Parietal lobe (tissue), 2 donors: ENCODE measurements at places on chromosomes 16 and 17. TPM values are rescaled to one million over a fixed set of nuclear protein-coding genes. Genes with fewer than 3 reads are reported as not detected.

ENO3 gene
- 1.6 TPM for total RNA-seq

ANKRD40CL gene
- total RNA-seq, result not detected

NAGS gene
- not detected for total RNA-seq

SNX20 gene
- not detected for total RNA-seq

TP53TG3E gene
- not detected for total RNA-seq

MGAT5B gene
- 53.8 TPM for total RNA-seq

SPNS3 gene
- total RNA-seq, result not detected

ZSCAN32 gene
- total RNA-seq, result 15.0 TPM

SLC12A3 gene
- not detected for total RNA-seq

MYH11 gene
- under 0.01 TPM for total RNA-seq

ST6GALNAC1 gene
- total RNA-seq, result 3.1 TPM

CLDN7 gene
- total RNA-seq, result not detected

TMEM114 gene
- not detected for total RNA-seq

DOC2B gene
- 43.2 TPM for total RNA-seq

HAS3 gene
- total RNA-seq, result 9.7 TPM

CCL18 gene
- not detected for total RNA-seq

TAT gene
- total RNA-seq, result not detected

RCVRN gene
- 0.31 TPM for total RNA-seq

HNF1B gene
- total RNA-seq, result not detected

TMIGD1 gene
- not detected for total RNA-seq
